ENCODE measurements at places on chromosomes 7 and 10. TPM values are rescaled to one million over a fixed set of nuclear protein-coding genes. Genes with fewer than 3 reads are reported as not detected.

HELLS gene
- total RNA-seq = 41.2 TPM

MMD2 gene
- not detected for total RNA-seq

SUFU gene
- 5.9 TPM for total RNA-seq

TMEM130 gene
- total RNA-seq = not detected

HTR5A gene
- not detected for total RNA-seq

UBN2 gene
- total RNA-seq = 8.9 TPM

INHBA gene
- total RNA-seq = not detected
